ENCODE measurements at places on chromosomes 3 and 15. TPM values are rescaled to one million over a fixed set of nuclear protein-coding genes. Genes with fewer than 3 reads are reported as not detected.
A peak's percentile ranks its signal among the peaks of the same experiment; 100 is the strongest.

Gene ARNT2
- polyA plus RNA-seq = 0.45 TPM

Gene GPR15
- polyA plus RNA-seq = 0.30 TPM

Gene KLHL25
- 8.3 TPM for polyA plus RNA-seq

Gene PGBD4
- polyA plus RNA-seq = 0.27 TPM

- peaks cover 2% of the 10 kb centered on the region for H3K36me3 ChIP-seq
- H3K4me3 ChIP-seq = no peak overlapping the region
- H3K27ac ChIP-seq = no peak overlapping the region
- no peaks in the 10 kb centered on the region for H3K4me1 ChIP-seq
Measured at GRCh38 chr3:158167737-158168557, 58.1 kb downstream of the RSRC1 start.

GRCh38 chr3:188417766-188418165, 263.8 kb downstream of the LPP start:
- H3K4me3 ChIP-seq = no peak overlapping the region
- no peaks in the 10 kb centered on the region for H3K36me3 ChIP-seq
- no peak for DNase-seq
- H3K27me3 ChIP-seq = no peaks in the 10 kb centered on the region
- no peaks in the 10 kb centered on the region for H3K4me1 ChIP-seq
- H3K27ac ChIP-seq = no peak overlapping the region

DNA sequence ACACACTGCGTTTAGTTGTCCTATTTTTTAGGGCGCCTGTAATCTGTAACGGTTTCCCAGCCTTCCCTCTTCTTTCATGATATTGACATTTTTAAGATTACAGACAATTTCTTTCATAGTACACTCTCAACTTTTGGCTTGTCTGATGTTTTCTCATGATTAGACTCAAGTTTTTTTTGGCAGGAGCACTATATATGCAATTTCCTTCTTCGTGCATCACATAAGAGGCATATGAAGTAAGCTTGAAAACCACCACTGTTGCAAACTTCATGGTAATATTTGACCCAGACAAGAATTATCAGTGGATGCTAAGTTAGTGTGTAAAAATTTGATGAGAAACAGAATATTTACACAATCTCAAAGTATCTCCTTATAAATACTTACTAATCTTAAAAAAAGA, 119.2 kb upstream of the CMC1 start:
- H3K27me3 ChIP-seq = no peaks in the 10 kb centered on the region
- no peak overlapping the region for H3K4me3 ChIP-seq
- H3K27ac ChIP-seq = no peak overlapping the region
- no peaks in the 10 kb centered on the region for H3K4me1 ChIP-seq
- no peaks in the 10 kb centered on the region for H3K36me3 ChIP-seq

- H3K4me1 ChIP-seq = no peaks in the 10 kb centered on the region
- no peak overlapping the region for H3K27ac ChIP-seq
- no peak overlapping the region for H3K4me3 ChIP-seq
- DNase-seq = peak; percentile 13
Measured at GRCh38 chr3:126205717-126206655, 25.6 kb upstream of the ALDH1L1 start.

All from small intestine (tissue), 16 donors.